Aorta (tissue), 5 donors: ENCODE measurements at places on chromosomes 11 and 22.

DNA sequence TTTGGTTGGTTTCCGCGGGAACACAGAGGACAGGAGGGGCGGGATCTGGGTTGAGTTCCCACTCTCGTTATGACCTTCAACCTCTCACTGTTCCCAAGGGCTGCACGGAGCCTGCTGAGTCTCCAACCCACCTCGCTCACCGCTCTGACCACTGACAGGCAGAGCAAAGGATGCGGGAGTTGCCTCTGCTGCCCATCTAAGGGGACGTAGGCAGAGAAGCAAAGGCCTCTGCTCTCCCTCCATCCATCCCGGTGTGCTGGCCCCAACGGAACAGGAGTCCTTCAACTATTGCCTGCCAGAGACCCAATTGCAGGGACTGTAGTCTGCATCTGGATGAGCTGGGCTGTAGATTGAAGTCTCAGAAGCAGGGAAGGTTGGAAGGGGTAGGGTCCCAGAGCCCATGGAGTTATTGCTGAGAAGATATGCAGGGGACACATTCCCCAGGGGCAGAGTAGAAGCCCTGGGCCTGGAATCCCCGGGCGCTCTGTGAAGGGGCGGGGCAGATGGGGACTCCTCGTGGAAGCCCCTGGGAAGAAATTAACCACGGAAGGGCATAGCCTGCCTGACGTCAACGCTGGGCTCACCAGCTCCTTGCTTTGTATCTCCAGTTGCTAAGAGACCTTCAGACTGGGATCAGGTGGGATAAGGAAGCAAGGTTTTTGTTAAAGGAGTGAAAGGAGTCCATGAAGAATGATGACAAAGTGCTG, 12.7 kb upstream of the FXYD2 start:
- H3K27ac ChIP-seq: no peak overlapping the region
- no peaks in the 10 kb centered on the region for H3K36me3 ChIP-seq
- no peak overlapping the region for H3K4me3 ChIP-seq
- no peaks in the 10 kb centered on the region for H3K4me1 ChIP-seq
- no peaks in the 10 kb centered on the region for H3K27me3 ChIP-seq

GRCh38 chr11:27347359-27348339, 15.4 kb downstream of the CCDC34 start:
- DNase-seq: no peak
- H3K27ac ChIP-seq: no peak overlapping the region
- no peaks in the 10 kb centered on the region for H3K27me3 ChIP-seq
- H3K36me3 ChIP-seq: no peaks in the 10 kb centered on the region
- no peak overlapping the region for H3K4me3 ChIP-seq

GRCh38 chr11:131537196-131537595, 166.8 kb downstream of the NTM start:
- H3K27me3 ChIP-seq: no peaks in the 10 kb centered on the region
- no peak for DNase-seq
- no peak overlapping the region for H3K27ac ChIP-seq
- H3K36me3 ChIP-seq: no peaks in the 10 kb centered on the region

- H3K4me3 ChIP-seq: no peak overlapping the region
- H3K4me1 ChIP-seq: peaks cover 16% of the 10 kb centered on the region
- H3K27me3 ChIP-seq: no peaks in the 10 kb centered on the region
Observed at GRCh38 chr11:128500493-128500892, 86.9 kb downstream of the ETS1 start.

GRCh38 chr11:56849250-56849649, 100.8 kb upstream of the OR9G4 start:
- no peak overlapping the region for H3K4me3 ChIP-seq
- no peak overlapping the region for H3K27ac ChIP-seq
- no peaks in the 10 kb centered on the region for H3K27me3 ChIP-seq
- H3K36me3 ChIP-seq: no peaks in the 10 kb centered on the region

DNA sequence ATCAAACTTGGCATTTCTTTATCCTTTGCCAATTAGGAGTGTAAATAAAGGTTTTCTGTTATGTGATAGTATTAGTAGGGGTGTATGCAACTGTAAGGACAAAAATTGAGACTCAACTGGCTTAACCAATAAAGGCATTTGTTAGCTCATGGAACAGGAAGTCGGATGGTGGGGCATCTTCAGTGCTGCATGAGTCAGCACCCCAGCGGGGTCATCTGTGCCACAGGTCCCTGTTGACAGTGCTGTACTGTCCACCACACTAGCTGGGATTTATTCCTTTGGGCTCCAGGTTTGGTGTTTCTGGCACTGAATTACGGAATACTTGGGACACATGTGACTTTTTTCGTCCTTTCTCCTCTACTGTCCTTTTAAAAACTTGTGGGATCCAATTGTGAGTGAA, 86.0 kb downstream of the PPP6R3 start:
- H3K27ac ChIP-seq: no peak overlapping the region
- H3K27me3 ChIP-seq: no peaks in the 10 kb centered on the region
- peaks cover 5% of the 10 kb centered on the region for H3K36me3 ChIP-seq
- H3K4me3 ChIP-seq: no peak overlapping the region
- no peaks in the 10 kb centered on the region for H3K4me1 ChIP-seq
